ENCODE measurements at places on chromosomes 11 and 22. TPM values are rescaled to one million over a fixed set of nuclear protein-coding genes. Genes with fewer than 3 reads are reported as not detected.

DAGLA gene
- 3.9 TPM for total RNA-seq

RFPL2 gene
- total RNA-seq: not detected

SCT gene
- total RNA-seq: not detected

FUT4 gene
- total RNA-seq: 7.8 TPM

FGF3 gene
- not detected for total RNA-seq

CCDC15 gene
- 0.69 TPM for total RNA-seq

APOL5 gene
- total RNA-seq: not detected

DEFB108B gene
- not detected for total RNA-seq

DNA sequence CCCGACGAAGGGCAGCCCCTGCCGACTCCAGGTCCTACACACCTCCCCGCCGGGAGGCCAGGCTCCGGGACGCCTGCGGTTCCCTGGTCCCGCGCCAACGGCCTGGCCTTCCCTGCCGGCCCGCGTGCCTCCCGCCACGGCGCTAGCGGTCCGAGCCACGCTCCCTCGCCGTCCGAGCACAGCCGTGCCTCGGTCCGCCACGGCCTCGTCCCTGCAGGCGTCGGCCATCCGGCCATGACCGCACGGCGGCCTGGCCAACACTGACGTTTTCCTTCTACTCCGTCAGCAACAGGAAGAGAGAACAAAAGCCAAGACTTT lies 532 bp downstream of the EIF4G2 start:
- no peak for ATAC-seq

GRCh38 chr11:43712676-43713075 lies 32.1 kb downstream of the HSD17B12 start:
- ATAC-seq: no peak

- ATAC-seq: no peak
These were observed 1.8 kb upstream of the KLHL22 start for GRCh38 chr22:20497426-20497825.

DNA sequence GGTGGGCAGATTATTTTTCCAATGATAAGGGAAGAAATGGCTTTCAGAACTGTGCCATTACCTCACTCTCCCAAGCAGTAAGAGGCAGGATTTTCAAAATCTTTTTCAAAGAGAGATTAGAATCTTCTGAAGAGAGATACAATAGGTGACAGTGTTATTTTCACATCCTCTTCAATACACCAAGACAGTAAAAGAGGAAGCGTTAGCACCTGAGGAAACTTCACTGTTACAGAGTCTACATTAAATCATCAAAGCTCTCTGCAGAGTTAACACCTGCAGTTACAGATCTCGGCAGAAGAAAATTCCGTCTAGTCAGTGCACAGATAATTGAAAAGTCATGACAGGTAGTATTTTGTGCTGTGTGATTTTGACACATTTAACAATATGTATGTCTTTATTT lies 144.9 kb downstream of the PGR start:
- ATAC-seq: no peak

DNA sequence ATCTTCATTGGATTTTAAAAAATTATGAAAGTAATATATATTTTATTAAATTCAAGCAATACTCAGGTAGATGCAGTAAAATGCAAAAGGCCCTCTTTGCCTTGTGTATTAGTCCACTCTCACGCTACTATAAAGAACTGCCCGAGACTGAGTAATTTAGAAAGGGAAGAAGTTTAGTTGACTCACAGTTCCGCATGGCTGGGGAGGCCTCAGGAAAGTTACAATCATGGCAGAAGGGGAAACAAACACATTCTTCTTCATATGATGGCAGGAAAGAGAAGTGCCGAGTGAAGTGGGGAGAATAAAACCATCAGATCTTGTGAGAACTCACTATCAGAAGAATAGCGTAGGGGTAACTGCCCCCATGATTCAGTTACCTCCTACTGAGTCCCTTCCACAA lies 130.8 kb downstream of the HIPK3 start:
- no peak for ATAC-seq

GRCh38 chr11:28836285-28837081 lies 728.3 kb downstream of the METTL15 start:
- ATAC-seq: no peak

DNA sequence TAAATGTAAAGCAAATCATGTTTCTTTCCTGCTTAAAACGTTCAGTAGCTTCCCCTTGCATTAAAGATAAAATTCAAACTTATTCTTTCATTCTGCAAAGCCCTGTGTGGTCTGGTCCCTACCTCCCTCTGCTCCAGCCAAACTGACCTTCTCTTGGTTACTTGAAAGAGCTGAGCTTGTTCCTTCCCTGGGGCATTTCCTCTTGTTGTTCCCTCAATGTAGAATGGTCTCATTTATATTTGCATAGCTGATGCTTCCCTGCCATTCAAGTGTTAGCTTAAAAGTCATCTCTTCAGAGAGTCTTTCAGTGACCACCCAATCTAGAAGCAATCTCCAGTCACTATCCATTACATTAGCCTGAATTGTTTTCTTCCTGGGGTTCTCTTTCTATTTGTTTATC lies 1618.5 kb upstream of the TENM4 start:
- ATAC-seq: no peak

GRCh38 chr11:91700854-91701253 lies 523.8 kb upstream of the FAT3 start:
- ATAC-seq: no peak

GRCh38 chr11:56103210-56103737 lies at the start of gene OR8H2:
TSS of gene OR8H2 (plus strand) at chr11:56103687. CDS start at chr11:56105043, 1,356 bp downstream.
- no peak for ATAC-seq

DNA sequence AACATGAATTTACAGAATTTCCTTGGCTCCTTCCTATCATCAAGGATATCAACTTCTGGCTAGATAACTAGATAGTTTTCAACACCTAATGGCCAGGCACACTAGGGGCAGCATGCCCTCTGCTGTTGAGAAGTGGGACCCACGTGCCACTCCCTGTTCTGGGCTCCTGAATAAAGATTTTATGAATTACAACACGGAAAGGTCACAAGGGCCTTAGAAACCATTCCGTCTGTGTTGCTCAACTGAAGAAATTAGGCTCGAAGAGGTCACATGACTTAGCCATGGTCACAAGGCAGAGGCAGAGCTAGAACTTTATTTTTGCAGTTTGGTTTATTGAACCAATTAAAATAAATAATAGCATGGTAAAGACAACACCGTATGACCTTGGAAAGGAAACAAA lies 36.0 kb downstream of the PRCP start:
- ATAC-seq: peak; percentile 77

- no peak for ATAC-seq
These were observed 3.2 kb downstream of the LTBP3 start for GRCh38 chr11:65554842-65555430.

GRCh38 chr11:134537941-134538340 lies 125.9 kb upstream of the B3GAT1 start:
- ATAC-seq: no peak

DNA sequence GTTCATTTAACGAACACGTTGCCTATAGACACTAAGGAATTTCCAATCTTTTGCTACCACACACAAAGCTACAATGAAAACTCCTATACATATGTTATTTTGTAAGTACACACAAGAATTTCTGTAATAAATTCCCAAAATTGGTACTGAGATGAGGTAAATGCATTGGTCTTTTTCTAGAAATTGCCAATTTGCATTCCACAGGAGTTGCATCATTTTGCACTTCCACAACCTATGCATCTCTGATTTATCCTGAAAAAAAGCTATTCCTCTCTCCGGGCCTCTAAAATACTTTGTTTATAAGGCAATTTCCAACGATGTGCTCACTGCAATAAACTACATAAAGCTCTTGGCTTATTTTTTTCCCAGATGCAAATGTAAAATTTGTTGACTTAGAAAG lies 24.9 kb downstream of the IMMP1L start:
- no peak for ATAC-seq

GRCh38 chr11:10474551-10474950 lies 19.5 kb downstream of the AMPD3 start:
- ATAC-seq: no peak

GRCh38 chr11:58924230-58924629 lies 15.1 kb upstream of the GLYATL1 start:
- no peak for ATAC-seq

- ATAC-seq: no peak
These were observed 2268.7 kb downstream of the LRRC4C start for GRCh38 chr11:39190751-39191150.

DNA sequence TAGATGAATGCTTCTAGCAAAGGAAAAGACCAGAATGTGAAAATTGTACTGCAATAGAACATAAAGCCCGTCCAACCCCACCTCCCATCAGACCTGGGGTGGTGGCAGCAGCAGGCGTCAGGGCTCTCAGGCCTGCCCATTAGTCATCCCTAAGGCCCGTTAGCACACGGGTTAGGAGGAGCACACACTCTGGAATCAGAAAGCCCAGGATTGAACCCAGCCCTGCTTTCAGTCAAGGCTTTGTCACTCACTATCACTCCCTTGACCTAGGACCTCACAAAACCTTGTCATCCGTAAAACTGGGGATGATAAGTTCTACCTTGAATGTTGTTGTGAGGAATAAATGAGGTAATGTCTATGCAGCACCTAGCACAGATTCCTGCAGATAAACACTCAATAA lies 26.9 kb downstream of the MICAL3 start:
- ATAC-seq: no peak

DNA sequence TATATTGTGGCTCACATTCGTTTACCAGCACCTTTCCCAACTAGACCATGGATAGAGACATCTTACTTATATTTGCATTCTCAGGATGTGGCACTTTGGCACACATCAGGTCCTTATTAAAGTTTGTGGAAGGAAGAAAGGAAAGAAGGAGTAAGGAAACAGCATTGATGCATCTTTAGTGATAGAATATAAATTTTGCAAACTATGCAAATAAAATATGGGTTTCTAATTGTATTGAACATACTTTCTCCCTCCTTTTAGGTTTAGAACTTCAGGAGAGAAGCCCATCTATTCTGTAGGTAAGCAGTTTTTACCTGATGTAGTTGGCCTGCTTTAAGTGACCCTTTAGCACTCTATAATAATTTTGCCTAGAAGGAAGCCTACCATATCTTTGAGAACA lies 20.4 kb downstream of the MRPL48 start:
- no peak for ATAC-seq

- no peak for ATAC-seq
These were observed 4.2 kb upstream of the CSDC2 start for GRCh38 chr22:41556561-41556960.

- no peak for ATAC-seq
These were observed 3.6 kb downstream of the PKNOX2 start for GRCh38 chr11:125167954-125168835.

DNA sequence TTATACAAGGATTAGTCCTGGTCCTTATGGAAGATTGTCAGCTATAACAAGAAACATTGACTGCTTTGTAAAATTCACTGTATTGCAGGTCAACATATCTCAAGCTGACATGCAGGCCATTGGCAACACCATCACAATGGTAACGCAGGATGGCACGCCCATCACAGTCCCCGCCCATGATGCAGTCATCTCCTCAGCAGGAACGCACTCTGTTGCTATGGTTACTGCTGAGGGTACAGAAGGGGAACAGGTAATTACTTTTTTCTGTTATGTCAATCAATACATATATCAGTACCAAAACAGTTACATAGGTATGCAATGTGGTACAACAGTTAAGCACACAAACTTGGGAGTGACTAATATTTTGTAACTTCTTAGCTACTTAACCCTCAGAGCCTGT lies 55.3 kb downstream of the ZNF143 start:
- no peak for ATAC-seq

DNA sequence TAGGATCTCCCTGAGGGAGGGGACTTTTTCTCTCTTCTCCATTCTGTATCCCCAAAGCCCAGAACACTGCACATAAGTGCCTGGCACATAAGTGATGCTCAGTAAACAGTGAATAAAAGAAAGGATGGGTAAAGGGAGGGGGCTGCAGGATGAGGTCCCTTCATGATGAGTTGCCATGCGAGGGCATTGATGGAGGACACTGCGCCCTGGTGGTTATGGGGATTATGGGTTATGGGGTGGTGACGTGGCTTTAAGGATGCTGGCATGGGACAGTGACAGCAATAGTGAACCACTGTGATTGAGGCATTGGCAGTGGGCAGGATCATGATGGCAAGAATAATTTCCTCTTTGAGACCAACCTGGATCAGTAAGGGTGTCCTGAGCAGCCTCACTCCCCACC lies 43.9 kb upstream of the LRRC32 start:
- no peak for ATAC-seq

- ATAC-seq: no peak
These were observed 12.2 kb upstream of the ANKK1 start for GRCh38 chr11:113375402-113375801.

DNA sequence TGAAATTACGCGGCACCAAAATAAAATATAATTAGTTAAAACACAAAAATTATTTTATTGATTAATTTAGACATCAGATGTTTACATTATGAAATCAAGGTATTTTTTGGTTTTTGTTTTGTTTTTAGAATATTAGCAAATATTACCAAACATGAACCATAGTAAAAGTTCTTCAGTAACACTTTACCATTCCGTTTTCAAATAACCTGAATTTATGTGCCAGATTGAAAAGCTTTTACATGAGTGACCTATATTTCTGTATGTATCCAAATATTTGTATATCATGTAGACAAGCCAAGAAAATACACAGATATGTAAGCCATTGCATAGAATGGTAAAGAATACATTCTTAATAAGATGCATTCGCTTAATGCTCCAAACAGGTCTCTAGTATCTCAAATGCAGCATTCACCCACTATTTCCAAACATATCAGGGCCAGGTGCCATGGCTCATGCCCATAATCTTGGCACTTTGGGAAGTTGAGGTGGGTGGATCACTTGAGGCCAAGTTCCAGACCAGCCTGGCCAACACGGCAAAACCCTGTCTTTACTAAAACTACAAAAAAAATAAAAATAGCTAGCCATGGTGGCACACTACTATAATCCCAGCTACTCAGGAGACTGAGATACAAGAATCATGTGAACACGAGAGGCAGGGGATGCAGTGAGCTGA lies 102.4 kb upstream of the SERPIND1 start:
- no peak for ATAC-seq

DNA sequence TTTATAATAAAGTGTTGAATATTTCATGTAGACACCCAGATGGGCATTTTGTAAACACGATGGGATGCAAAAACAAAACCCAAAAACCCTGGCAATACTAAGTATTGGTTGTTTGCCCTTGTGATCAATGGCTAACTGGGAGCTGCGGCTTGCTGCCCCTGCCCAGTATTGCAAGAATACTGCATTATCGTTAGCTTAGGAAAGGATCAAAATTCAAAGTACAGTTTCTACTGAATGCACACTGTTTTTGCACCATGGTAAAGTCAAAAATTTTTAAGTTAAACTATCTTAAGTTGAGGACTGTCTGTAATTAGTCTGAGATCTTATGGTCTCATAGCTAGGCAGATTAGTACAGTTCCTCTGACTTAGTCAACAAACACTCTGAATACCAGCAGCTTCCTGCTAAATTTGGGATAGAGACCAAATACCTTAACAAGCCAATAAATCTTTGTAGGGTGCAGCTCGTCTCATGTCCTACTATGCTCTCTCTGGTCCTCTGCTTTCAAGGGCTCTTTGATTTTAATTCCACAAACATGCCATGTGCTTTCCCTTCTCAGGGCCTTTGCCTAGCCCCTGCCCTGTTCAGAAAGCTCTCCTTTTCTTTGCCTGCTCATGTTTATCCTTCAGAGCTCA lies 4.0 kb downstream of the CCDC90B start:
- no peak for ATAC-seq

All from gastroesophageal sphincter (tissue), 4 donors.